ENCODE measurements at places on chromosomes 12 and 14.

DNA sequence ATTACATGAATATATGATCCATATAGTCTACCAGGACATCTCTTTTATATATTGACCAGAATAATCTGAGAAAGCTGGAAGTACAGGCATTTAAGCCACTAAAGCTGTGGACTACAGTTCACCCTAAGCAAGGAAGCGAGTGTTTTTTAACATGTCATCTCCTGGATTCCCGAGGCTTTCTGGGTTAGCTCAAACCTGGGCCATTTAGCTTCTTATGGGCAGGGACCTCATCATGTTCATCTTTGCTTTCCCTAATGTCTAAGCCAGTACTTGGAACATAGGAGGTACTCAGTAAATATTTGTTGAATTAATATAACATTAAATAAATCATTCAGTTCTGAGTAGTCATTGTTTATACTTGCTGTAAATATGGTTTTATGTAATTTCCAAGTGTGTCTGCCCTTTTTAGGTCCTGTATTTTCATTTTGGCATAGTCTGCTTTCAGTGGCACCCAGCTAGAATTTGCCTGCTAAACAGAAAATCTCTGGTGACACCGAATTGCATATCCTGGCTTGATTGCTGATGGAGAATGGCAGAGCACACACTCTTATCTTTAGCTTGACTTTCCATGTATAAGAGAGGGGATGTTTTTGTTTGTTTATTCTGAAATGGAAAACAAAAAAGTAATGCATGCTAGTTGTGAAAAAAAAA is 344.5 kb downstream of the ZFP36L1 start:
- DNase-seq = no peak

DNA sequence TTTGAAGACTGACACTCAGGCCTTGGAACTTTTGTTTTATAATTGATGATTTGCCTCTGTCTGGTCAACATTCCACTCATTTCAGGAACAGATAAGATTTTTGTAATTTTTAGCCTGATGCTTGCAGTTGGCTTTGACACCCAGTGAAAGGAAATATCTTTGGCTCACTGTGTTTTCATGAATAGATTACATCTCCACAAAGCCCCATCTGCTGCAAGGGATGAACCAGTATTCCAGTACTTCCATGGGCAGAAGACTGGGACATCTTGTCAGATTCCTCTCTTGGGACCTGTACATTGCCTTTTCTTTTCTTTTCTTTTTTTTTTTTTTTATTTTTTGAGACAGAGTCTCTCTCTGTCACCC is 28.4 kb downstream of the GSG1 start:
- no peak for DNase-seq

GRCh38 chr12:111993292-111994150 is 19.4 kb downstream of the TMEM116 start:
- no peak for DNase-seq

GRCh38 chr12:8779281-8779680 is 43.1 kb upstream of the A2ML1 start:
- DNase-seq = no peak

DNA sequence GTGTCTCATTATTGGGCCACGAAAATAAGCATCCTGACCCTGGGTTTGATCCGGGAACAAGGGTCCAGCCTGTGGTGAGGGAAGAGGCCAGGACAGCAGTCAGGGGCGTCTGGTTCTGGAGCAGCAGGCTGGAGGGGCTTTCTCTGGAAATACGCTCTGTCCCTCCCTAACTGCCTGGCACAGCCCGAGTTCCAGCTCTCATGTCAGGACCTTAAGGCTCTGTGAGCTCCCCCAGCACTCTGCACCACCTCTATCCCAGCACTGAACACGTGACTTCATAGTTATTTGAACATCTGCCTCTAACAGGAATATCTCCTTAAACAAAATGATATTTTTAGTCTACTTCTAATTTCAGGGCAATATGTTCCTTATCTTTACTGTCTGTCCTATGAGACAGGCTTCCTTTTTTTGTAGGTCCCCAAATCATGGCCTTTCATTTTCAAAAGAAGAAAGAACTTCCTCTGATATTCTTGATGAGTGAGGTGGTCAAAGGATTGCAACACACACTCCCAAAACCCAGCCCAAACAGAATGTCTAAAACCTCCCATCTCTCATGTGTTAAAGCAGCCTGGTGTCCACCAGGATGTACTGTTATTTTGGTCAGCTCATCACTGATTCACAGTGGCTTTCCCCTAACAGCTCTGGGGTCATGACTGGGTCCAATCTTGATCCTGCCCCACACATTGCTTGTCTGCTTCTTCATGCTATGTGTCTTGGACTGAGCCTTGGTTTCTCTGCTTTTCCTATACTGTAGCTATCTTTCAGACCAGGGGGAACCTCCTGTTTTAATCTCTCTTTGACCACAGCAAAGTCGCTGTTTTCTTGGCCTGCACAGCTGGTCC is 9.7 kb downstream of the AQP6 start:
- no peak for DNase-seq

DNA sequence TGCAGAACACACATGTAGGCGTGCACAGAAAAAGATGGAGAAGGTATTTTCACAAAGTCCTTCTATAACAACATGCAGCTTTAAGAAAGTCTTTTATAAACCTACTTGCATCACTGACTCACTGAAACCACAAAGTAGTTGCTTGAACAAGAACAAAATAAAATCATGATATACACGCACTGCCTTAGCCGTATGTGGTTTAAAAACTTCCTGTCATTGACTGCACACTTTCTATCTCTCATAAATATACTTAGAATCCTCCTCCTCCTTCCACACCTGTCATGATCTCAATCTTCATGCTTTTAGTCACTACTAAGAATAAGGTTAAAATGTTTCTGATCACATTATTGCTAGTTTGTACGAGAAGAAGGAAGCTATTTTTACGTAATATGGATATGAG is 31.8 kb upstream of the RAD51AP1 start:
- DNase-seq = no peak

- DNase-seq = no peak
Observed at GRCh38 chr14:72311116-72311515, 378.9 kb downstream of the RGS6 start.

GRCh38 chr12:6787309-6787708 is 2.0 kb upstream of the CD4 start:
- DNase-seq = no peak

GRCh38 chr14:24310265-24310645 is 315 bp downstream of the LTB4R2 start:
- DNase-seq = no peak

GRCh38 chr12:108240027-108240785 is 98.9 kb downstream of the CMKLR1 start:
- DNase-seq = no peak

DNA sequence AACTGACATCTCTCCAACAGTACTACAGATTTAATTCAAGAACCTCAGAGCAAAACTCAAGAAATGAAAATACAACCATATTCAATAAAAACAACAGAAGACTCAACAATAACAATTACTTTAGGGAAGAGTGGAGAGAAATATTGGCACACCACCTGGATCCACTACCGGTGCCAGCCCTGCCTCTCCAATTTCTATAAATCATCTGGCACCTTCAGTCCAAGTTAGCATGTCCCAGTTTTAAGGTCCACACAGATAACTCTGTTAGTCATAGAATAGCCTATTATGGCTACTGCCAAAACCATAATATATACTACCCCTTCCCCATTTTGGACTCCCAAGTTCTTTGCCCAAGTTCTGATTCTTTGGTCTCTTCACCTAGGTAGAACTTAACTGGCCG is 69.9 kb upstream of the PSMA6 start:
- no peak for DNase-seq

- DNase-seq = no peak
Observed at GRCh38 chr14:105059925-105060565, 5.2 kb downstream of the GPR132 start.

DNA sequence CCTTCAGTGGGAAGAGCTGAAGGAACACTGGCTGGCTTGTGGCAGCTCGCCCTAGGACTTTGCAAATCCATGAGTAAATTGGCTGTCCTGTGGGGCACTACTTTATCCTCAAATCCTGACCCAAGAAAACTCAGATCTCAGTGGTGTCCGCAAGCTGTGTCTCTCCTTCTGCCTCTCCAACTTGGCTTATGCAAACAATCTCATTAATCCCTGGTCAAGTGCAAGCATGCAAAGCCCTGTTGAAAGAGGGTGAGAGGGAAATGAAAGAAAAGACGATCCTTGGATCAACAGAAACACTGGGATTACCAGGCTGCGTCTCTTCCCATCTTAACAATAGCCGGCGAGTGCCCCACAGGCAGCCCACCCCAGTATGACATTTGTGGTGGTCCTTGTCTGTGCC is 901.6 kb downstream of the BCL11B start:
- no peak for DNase-seq

GRCh38 chr14:54719406-54719805 is 152.5 kb downstream of the SAMD4A start:
- DNase-seq = no peak

- no peak for DNase-seq
Observed at GRCh38 chr12:54301428-54302048, 723 bp upstream of the NFE2 start.

DNA sequence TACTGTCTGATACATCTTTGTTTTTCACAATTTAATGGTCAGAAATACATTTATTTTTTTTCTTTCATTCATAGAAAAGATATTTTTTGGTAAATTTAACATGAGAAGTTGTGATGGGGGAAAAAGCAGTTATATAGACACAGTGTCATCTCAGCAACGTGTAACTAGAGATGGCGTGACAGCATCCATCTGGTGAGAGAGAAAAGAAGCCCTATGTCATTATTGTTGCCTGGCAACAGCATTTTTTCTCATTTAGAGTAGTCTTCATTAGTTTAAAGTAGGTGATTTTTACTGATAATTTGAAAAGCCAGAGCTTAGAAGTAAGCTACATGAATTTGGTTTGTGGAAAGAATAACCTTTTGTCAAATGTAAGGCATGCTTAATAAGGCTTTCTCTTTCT is 128.6 kb downstream of the ACSS3 start:
- DNase-seq = no peak

- no peak for DNase-seq
Observed at GRCh38 chr14:48096897-48097296, 421.5 kb upstream of the MDGA2 start.

GRCh38 chr12:47361389-47362021 is 281.7 kb upstream of the AMIGO2 start:
- DNase-seq = no peak

DNA sequence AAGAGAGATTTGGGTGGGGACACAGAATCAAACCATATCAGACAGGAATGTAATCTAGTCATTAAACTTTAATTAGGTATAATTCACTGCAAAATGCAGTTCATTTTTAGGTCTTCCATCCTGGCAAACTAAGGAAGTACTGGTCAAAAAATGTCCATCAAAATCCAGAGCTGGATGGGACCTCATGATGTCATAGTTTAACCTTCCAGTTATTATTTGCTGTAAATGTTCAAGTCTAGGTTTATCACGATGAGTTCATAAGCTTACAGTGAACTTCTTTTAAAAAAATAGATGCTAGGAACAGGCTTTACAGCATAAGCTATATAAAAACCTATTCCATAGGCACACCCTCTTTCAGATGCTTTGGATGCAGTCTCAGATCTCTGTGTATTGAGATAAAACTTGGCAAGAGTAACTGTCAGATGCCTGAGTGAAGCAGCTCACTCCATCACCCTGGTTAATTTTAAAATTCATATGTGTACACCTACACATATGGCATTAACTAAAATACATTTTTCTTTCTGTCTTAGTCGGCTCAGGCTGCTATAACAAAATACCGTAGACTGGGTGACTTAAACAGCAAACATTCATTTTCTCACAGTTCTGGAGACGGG is 7.9 kb downstream of the SSPN start:
- no peak for DNase-seq

- DNase-seq = peak; percentile 52
Observed at GRCh38 chr12:60191676-60192359, 596.0 kb downstream of the SLC16A7 start.

GRCh38 chr14:77092676-77093075 is 5.4 kb upstream of the CIPC start:
- DNase-seq = no peak

- DNase-seq = no peak
Observed at GRCh38 chr12:109729371-109729781, 15.8 kb downstream of the FAM222A start.

- no peak for DNase-seq
Observed at GRCh38 chr12:131221957-131222328, 268.2 kb downstream of the ADGRD1 start.

GRCh38 chr12:6553051-6553868 is 2.6 kb downstream of the IFFO1 start:
- DNase-seq = peak; percentile 94

- DNase-seq = no peak
Observed at GRCh38 chr12:1277905-1278304, 286.9 kb downstream of the ERC1 start.

DNA sequence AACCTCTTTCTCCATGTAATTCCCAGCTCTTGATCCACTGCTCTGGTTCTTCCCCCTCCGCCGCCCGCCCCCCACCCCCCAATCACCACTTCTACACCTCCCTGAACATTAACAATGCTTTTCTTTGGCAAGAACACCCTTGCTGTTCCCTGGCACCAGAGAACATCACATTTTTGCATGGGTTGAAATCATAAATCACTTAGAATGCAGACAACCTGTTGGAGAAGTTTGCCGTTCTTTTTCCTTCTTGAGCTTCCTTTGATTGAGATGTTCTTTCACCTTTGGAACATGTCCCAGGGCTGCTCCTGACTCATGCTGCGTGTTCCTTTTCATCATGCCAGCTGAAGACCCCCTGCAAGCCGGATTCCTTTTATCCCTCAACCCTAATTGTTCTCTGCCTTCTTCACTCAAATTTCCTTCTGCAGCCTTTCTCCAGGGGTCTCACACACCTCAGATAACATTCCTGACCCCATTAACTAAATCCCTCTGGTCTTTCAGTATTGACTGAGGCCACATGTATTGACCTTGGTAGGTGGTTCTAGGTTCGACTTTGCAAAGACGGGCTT is 294.1 kb upstream of the TMPO start:
- no peak for DNase-seq

- DNase-seq = no peak
Observed at GRCh38 chr12:27277846-27278260, 33.8 kb downstream of the STK38L start.

- no peak for DNase-seq
Observed at GRCh38 chr12:27779416-27779919, 565 bp upstream of the KLHL42 start.

GRCh38 chr14:64899958-64900357 is 14.3 kb upstream of the CHURC1 start:
- no peak for DNase-seq

- no peak for DNase-seq
Observed at GRCh38 chr12:106274575-106275121, 26.8 kb upstream of the CKAP4 start.

- DNase-seq = peak; percentile 91
Observed at GRCh38 chr14:94598816-94599655, 13.2 kb upstream of the SERPINA3 start.

GRCh38 chr12:131280426-131280825 is 326.7 kb downstream of the ADGRD1 start:
- no peak for DNase-seq

DNA sequence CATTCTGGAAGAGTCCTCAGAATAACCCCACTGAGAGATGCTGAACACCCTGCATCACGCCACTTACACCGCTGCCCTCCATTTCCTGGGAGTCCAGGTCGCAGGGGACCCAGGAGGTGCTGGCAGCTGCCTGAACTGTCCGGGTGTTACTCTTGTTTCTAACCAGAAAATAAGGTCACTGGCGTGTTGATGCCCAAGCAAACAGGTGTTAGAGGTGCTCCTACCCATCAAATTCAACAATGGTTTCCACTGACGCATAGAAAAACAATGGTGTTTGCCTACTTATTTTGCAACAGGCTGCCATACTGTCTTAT is 23.8 kb downstream of the PITPNM2 start:
- DNase-seq = no peak
